ENCODE measurements at places on chromosomes 5 and 9.

DNA sequence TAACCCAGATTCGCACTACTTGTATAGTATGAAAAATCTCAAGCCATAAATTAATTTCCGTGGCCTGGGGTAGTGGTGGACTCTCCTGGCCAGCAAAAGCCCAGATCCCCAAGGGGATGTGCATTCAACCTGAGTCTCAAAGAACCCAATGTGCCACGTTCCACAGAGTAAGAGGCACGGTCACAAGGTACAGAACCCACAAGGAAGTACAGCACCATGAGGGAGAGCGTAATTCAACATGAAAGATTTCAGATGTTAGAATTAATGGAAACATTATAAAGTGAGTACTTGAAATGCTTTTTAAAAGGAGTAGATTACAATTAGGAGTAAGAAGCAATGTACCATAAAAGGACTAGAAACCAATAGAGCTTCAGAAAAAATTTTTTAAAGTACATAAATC is 23.4 kb downstream of the SRD5A1 start:
- DNase-seq = no peak

- DNase-seq = no peak
Measured at GRCh38 chr9:100083448-100084127, 15.2 kb downstream of the ERP44 start.

- DNase-seq = no peak
Measured at GRCh38 chr5:103117471-103117991, 2.4 kb downstream of the GIN1 start.

GRCh38 chr9:137390553-137391410 is 32.2 kb downstream of the EXD3 start:
- DNase-seq = no peak

GRCh38 chr5:179768326-179769085 is 25.3 kb upstream of the LTC4S start:
- no peak for DNase-seq

- no peak for DNase-seq
Measured at GRCh38 chr9:100071271-100071670, 27.5 kb downstream of the ERP44 start.

DNA sequence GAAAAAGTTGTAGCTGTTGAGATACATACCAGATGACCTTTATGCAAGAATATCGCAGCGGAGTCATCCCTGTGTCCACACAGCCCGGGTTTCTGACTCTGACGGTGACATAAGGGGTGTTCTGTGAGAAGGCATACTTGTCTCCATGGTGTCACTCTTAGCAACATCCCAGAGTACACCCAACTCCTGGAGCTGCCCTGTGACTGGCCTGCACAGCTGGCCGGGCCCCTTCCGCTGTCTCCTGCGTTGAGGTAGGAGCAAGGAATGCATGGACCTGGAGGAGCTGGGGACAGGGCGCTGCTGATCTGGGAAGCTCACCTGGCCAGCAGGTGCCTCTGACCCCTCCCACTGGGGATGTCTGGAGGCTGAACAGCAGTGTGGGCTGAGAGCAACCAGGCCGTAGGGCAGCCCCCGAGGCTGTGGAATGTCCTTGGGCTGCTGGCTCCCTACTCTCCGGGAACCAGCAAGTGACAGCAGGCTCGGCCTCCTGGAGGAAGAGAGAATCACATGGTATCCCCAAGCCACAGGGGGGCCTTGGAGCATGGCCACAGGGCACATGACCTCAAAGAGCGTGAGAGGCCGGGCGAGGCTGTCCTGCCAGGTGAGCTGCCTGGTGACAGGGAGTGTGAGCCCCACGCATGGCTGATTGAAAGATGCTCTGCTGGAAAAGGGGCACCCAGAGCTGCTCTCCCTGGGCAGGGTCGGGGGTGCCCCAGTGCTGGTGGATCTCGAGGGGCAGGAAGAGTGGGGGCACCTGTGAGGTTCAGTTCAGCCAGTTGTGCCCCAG is 113.4 kb downstream of the MRPL36 start:
- DNase-seq = no peak

DNA sequence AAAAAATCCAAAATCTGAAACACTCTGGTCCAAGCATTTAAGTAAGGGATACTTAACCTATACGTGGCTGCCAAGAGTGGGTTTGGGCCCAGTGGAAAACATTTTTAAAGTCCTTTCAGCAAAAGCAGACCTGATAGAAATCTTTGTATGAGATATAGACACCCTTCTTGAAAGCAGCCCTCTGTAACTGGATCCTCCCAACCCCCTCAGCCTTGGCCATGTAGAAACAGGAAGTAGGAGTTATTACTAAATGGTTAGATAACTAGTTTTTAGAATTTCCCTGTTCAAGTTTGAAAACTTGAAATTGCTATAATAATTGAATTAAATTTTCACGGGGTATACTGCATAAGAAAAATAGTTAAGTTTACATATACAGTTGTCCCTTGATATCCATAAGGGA is 111.3 kb upstream of the PCA3 start:
- no peak for DNase-seq

DNA sequence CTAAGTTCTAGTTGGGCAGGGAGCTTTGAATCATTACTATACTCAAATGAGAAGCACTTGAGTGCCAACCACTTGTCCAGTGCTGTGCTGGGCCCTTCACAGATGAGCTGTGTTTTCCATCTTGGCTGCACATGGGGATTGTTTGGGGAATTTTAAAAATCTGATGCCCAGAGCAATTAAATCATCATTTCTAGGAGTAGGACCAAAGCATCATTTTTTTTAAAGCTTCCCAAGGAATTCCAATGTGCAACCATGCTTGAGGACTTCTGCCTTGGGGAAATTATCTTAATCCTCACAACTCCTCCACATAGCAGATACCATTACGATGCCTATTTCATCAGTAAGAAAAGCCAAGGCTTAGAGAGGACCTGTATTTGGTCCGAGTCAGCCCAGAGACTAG is 131.4 kb downstream of the TMEM174 start:
- no peak for DNase-seq

GRCh38 chr5:2986301-2986700 is 234.8 kb upstream of the IRX2 start:
- no peak for DNase-seq

DNA sequence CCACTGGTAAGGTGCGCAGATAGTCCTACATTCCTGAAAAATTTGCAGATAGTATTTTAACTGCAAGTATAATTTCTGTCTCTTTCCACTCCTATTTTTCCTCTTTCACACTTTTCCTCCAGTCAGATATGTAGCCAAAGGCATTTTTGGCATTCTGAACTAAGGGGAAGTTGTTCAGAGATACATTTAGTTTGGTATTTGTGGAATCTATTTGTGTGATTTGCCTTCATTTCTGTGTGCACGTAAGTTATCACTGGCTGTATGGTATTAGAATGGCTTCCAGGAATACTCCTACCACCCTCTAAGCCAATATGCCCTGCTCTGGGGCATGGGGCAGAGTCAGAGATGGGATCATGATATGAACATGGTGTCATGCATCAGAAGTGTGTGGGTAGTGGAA is 45.8 kb upstream of the GRAMD2B start:
- no peak for DNase-seq

GRCh38 chr5:6365142-6365976 is 13.0 kb downstream of the MED10 start:
- DNase-seq = peak; percentile 30

- DNase-seq = no peak
Measured at GRCh38 chr9:127177231-127177630, 54.8 kb upstream of the ANGPTL2 start.

- DNase-seq = no peak
Measured at GRCh38 chr5:141135718-141136266, 786 bp downstream of the PCDHB5 start.

- DNase-seq = peak; percentile 30
Measured at GRCh38 chr5:84438456-84438855, 53.8 kb upstream of the EDIL3 start.

DNA sequence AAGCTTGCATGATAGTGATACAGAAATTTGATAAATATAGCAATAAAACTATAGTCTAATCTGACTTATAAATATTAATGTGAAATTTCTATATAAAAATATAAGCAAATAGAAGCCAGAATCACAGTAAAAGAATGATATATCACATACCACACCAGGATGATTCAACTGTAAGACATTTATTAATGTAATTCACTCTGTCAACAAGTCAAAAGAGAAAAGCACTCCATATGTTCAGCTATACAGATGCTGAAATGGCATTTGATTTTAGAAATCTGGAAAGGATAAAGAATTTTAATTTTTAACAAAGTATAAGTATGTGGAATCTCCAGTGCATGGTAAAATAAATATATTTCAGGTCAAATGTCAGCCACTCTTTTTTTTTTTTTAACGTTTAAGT is 372.4 kb downstream of the KCNN2 start:
- DNase-seq = no peak
